Stomach (tissue), 19 donors: ENCODE measurements at places on chromosomes 2 and 18. TPM values are rescaled to one million over a fixed set of nuclear protein-coding genes. Genes with fewer than 3 reads are reported as not detected.

The CD8B gene
- not detected for total RNA-seq

The ARHGEF33 gene
- total RNA-seq, result 0.73 TPM

The VWC2L gene
- not detected for total RNA-seq

The KIF5C gene
- 14.7 TPM for total RNA-seq

The C2orf80 gene
- total RNA-seq, result not detected

The FAM124B gene
- 3.5 TPM for total RNA-seq

The FAM237A gene
- total RNA-seq, result not detected

DNA sequence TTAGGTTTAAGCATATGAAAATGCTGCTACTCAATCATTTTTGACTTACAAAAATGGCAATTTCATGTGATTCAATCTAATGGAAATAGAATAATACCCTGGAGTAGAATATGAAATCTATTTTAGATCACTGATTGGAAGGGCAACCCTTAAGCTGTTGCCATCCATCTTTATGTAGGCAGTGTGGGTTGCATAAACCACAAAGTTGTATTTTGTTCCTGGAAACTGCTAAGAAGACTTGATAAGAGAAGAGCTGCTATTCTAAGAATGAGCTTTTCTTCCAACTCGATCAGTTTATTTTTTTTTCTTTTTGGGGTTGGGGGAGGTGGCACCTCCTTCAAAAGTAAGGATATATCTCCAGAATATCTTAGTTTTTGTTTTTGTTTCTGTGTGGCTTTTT is 60.2 kb downstream of the CAVIN2 start:
- no peak for DNase-seq

- DNase-seq, result no peak
Measured at GRCh38 chr2:140737006-140737405, 1393.8 kb downstream of the LRP1B start.

DNA sequence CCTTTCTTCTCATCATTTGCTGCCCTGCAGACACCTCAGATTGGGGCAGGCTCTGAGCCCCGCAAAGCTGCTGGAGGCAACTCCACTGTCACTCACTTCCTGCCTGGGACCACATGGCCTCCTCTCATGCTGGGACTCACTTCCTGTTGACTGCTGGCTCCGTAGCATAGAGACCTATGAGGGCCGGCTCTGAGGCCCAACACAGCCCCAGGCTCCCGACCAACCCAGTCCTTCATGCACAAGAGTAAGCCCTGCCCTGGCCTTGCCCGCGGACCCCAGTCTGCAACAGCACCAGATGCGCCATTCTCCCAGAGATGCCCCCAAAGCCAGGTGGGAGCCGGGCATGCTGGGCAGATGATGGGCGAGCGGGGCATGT is 55.7 kb downstream of the DNMT3A start:
- no peak for DNase-seq

DNA sequence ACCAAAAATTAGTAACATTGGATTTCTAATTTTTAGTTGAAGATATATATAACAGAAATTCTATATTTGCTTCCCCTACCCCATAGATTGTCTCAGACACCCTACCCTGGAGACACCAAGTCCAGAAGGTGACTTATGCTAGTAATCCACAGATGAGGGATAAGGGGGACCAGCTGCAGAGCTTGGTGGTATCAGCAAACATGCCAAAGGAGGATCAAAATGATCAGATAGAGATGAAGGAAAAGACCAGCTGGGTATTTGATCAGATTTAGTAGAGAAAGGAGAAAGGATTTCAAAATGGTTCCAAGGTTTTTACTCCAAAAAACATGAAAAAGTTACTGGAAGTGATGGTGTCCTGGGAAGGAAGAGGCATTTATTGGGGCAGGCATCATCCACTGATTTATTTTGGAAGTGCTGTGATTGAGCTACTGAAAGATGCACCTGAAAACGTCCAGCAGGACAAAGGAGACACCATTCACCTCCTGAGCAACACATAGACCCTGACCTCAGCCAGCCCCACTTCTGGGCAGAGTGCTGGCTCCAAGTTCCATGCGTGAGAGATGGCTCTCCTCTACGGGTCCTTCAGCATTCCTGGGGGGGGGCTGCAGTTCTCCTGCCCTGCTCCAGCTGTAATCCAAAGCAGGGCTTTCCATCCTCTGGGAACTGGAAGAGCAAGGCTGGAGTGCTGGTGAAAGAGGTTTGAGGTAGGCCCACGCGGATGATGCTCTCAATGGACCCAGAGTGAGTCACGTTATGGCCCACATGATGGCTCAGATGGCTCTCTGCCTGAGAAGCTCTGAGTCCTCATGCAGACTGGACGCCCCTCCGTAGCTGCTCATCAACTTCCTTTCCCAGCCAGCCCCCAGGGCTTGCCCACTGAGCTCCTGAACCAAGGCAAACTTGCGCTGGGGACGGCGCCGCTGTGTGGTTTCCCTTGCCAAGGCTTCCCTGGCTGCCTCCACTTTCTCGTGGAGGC is 3.7 kb upstream of the LRRFIP1 start:
- DNase-seq, result no peak

GRCh38 chr2:155810411-155810810 is 522.1 kb downstream of the NR4A2 start:
- DNase-seq, result no peak

GRCh38 chr2:216596236-216596979 is 36.8 kb upstream of the IGFBP2 start:
- DNase-seq, result no peak

GRCh38 chr2:11342551-11343367 is 1.7 kb downstream of the ROCK2 start:
- peak; percentile 68 for DNase-seq

- no peak for DNase-seq
Measured at GRCh38 chr2:45259138-45259537, 249.9 kb upstream of the SIX2 start.

DNA sequence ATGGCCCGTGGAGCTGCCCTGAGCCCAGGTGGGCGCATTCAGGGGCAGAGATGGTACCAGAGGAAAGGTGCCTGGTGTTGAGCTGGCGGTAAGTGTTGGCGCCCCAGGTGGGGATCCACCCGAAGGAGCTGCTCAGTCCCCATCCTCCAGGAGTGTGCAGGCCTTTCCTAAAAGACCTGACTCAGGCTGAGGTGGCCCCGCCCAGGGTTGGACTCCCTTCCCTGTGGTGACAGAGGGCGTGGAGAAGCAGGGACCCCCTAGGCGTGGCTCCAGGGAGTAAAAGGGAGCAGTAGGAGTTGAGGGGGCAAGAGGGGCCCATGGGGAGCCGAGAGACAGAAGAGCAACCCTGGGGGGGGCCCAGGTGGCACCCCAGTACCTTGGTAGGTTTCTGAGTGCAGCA is 2.4 kb downstream of the OXER1 start:
- DNase-seq, result no peak

GRCh38 chr18:13191031-13191430 is 27.5 kb upstream of the LDLRAD4 start:
- DNase-seq, result no peak

GRCh38 chr2:38120829-38121228 is 44.9 kb upstream of the CYP1B1 start:
- DNase-seq, result no peak

- DNase-seq, result no peak
Measured at GRCh38 chr2:105773568-105773967, 28.9 kb downstream of the NCK2 start.
